ENCODE measurements at places on chromosomes 7 and 10.

- DNase-seq = no peak
These were observed 365.0 kb downstream of the SEMA3D start for GRCh38 chr7:84821671-84822534.

DNA sequence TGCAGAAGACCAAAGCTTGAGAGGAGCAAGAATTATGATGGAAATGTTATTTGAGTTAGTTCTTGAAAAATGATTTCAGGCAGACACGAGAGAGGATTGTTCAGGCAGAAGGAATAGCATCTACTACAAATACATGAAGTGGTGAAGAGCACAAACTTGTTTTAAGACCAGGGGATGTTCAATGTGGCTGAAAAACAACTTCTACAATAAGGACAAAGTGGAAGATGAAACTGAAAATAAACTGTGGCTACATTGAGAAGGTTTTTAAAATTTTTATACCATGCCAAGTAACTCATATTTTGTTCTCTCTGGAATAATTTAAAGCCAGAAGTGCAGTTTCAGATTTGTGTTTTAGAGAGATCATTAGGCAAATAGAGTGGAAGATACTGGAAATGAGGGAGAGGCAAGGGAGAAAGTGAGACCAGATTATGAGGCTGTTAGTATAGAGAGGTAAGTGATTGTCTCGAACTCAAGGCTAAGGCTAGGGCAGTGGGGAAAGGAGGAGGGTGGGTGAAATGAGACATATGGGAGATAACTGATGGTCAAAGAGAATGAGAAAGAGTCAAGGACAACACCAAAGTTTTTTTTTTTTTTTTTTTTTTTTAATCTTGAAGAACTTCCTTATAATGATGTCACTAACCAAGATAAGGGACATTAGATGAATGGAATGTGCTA lies 115.4 kb downstream of the MDFIC start:
- no peak for DNase-seq

GRCh38 chr10:121713486-121713885 lies 115.2 kb upstream of the FGFR2 start:
- no peak for DNase-seq

GRCh38 chr10:63760708-63761047 lies 239.5 kb downstream of the REEP3 start:
- no peak for DNase-seq

DNA sequence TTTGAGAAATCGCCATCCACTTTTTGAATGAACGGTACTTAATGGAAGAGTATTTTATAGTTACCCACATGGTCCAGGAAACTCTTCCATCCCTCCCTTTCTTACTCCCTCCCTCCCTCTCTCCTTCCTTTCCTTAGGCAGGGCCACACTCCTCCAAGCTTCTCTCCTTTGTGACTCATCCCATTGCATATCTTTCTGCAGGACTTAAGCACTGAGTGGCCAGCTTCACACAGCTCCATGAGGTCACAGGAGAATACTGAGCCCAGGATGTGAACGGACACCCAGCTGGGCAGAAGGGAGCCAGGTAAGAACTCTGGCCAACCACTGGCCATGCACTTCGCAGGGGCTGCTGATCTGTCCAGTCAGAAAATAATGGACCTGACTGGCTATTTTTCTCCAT lies 189.7 kb upstream of the ADCY1 start:
- DNase-seq = no peak

Data from tibial artery (tissue), 4 donors.